ENCODE measurements at places on chromosomes 13 and 19.

GRCh38 chr19:14418856-14419105, 360 bp downstream of the DDX39A start:
- DNase-seq = no peak

GRCh38 chr13:46569456-46569855, 16.5 kb downstream of the LRCH1 start:
- DNase-seq = no peak

DNA sequence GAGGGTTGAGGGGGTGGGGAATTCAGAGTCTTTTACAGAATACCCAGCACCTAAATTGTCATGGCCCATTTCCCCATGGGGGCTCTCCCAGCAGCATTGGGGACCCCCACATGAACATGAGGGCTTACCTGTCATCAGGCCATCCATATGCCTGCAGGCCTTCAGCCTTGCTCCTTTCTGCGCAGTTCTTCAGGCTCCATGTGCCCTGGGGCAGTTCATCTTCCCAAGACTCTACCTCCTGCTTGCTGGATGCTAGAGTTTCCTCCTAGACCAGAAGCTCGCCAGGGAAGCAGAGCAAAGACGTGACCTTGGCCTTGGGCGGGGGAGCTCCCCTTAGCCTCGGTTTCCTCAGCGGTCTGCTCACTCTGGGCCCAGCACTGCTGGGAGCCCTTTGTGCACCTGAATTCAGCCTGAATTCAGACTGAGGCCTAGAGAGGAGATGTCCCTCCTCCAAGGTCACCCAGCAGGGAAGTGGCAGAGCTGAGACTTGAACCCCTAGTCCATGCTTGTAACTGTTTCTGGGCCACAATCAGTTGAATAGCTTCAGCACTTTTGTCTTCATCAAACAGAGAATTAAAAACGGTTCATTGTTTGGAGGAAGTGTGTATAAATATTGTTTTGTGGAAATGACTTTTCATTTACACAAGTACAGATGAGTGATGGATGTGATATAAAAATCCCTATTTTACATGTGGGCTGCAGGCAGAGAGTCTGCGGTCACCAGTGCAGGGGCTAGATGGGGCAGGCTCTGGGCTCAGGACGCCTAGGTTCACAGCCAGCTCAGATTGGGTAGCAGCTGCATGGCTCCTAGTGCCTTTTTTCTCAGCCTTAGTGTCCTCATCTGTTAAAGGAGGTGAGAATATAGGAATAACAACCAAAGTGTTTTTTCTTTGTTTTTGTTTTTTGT, 9.5 kb downstream of the PPP5C start:
- no peak for DNase-seq

DNA sequence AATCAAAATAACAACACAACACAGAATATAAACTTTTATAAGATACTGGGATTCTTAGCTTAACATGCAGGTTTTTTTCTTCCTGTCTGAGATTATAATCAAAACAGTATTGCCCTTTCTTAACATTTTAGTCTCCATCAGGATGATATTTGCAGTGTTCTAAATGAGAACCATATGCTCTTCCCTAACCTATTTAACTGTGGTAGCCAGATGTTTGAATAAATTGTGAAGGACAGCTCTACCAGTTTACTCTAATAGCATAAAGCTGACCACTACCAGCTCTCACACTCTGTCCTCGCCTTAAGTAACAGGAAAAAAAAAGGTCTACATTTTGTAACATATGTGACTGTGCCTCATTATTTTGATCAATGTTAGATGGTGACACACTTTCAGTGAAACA, 618.7 kb upstream of the SGCG start:
- no peak for DNase-seq

GRCh38 chr19:29872224-29872731, 60.5 kb downstream of the CCNE1 start:
- peak; percentile 32 for DNase-seq

DNA sequence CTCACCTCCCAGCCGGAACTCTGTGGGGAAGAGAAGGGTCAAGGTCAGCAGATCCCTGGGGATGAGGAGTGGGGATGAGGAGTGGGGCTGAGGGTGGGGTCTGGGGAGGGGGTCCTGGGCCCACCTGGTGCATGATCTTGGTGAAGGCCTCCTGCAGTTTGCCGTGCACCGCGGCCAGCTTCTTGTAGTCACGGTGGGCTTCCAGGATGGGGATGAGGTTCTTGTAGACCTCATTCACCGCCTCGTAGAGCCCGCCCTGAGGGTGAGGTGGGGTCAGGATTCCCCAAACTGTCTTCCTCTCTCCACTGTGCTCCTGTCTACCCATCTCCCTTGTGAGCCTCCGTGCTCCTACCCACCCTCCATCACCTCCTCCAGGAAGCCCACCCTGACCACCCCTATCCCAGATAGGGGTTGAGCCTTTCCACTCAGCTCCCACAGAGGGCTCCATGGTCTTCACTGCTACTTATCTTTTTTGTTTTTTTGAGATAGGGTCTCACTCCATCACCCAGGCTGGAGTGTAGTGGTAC, 6.8 kb upstream of the KANK2 start:
- no peak for DNase-seq

DNA sequence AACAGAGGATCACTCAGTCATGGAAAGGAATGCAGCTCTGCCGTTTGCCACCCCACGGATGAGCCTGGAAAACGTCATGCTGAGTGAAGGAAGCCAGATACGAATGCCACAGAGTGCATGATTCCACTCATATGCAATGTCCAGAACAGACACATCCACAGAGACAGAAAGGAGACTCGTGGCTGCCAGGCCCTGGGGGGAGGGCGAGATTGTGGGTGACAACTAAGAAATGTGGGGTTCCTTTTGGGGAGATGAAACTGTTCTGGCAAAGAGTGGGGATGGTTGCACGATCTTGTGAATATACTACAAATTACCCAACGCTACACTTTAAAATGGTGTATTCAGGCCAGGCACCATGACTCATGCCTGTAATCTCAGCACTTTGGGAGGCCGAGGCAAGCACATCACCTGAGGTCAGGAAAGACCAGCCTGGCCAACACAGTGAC, 27.2 kb upstream of the NAPA start:
- no peak for DNase-seq

GRCh38 chr19:49145573-49146407, 9.4 kb downstream of the HRC start:
- DNase-seq = peak; percentile 97

All from Karpas-422 (cell line).